ENCODE measurements at places on chromosomes 11 and 22.
A peak's percentile ranks its signal among the peaks of the same experiment; 100 is the strongest.

DNA sequence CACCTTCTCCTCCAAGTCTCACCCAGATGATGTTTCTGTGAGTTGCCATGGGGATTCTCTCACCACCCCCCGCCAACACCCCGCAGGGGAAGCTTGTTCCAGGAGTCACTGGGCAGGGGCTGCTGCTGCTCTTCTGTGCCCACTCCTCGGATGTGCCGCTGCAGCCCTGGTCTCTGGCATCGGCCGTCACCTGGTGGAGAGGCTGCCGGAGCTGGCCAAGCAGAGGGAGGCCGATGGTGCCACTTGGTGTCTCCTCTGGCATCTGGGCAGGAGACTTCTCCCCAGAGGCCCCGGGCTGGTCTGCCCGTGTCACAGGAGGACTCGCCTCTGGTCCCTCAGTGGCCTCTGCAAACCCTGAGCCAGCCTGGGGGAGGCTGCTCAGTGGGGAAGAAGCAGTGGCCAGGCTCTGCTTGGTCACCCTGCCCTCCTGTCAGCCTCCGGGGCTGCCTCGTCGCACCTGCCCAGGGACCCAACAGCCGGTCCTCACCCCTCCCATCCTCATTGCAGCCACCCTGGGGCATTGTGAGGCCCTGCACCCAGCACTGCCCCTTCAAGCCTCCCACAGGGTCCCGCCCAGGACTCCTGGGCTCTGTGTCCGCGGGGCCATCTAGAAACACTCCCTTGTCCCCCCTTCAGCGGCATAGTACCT, 424 bp upstream of the ADORA2A start:
- DNase-seq = no peak

DNA sequence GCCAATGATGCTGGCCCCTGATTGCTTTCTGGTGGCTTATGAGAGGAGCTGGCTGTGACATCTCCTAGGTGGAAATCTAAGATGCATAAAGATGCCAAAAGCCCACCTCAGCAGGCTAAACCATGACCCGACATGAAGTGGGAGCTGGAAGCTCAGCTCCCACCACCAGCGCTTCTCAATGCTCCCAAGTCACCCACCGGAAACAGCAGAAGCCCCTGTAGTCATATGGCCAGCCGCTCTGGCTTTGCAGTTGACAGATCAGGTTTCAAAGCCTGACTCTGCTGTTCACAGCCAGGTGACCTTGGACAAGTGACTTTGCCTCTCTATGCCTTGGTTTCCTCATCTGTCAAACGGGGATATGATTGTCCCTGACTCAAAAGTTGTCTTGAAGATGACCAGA, 29.1 kb upstream of the ANO1 start:
- no peak for DNase-seq

- DNase-seq = peak; percentile 51
Measured at GRCh38 chr11:72685560-72686480, 11.6 kb upstream of the PDE2A start.

- DNase-seq = no peak
Measured at GRCh38 chr11:24131698-24132097, 365.2 kb upstream of the LUZP2 start.

GRCh38 chr22:42065438-42066125, 5.0 kb downstream of the NAGA start:
- DNase-seq = no peak

Data from stimulated activated CD4-positive, alpha-beta T cell treated with anti-CD3 and anti-CD28 coated beads, Interleukin-2, amount 100 ng/mL, for 48 hours (primary cell).